ENCODE measurements at places on chromosomes 6 and 20. TPM values are rescaled to one million over a fixed set of nuclear protein-coding genes. Genes with fewer than 3 reads are reported as not detected.

Gene PRL
- not detected for total RNA-seq

Gene OR5V1
- total RNA-seq: not detected

DNA sequence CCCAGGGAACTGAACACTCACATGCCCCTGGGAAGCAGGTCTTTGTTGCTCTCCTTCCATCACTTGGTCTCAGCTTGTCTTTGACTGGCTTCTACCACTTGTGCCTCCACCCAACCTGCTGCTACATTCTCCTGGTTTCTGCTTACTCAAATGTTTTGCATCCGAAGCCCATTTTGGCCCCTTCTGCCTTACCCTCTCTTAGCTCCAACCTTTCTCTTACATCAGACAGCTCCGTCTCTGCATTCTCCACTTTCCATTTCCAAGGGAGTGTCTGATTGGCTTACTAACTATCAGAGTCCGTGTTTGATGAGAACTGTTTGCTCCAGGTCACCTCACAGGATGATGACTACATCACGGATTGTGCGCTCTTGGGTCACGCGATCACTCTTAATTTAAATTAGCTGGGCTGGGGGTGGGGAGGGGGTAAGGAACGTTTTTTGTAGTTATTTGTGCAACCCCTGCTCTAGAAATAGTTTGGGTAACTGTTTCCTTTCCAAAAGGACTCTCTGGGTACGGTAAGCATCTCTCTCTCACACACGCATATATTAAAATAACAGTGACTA, 844 bp upstream of the ABRACL start:
- H3K4me1 ChIP-seq: peaks cover 28% of the 10 kb centered on the region
- peak overlapping the region; percentile 89 for H3K27ac ChIP-seq
- peak overlapping the region; percentile 98 for H3K4me3 ChIP-seq
- H3K36me3 ChIP-seq: no peaks in the 10 kb centered on the region
- no peaks in the 10 kb centered on the region for H3K27me3 ChIP-seq

DNA sequence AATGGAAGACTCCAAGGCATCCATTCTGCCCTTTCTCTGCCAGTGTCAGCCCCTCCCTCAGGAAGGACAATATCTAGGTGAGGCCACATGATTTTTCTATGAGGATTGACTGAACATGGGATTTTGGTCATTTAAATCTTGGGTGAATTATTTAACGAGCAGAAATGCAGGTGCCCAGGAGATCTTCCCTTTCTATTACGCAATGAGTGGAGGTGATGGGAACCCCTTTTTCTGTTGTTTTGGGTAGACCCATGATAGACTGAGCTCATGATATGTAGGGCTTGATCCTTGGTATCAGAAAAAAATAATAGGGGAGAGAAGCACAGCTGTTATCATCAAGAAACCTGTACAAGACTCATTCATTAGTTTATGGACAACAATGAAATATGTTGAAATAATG, 112.6 kb upstream of the SPTLC3 start:
- H3K36me3 ChIP-seq: no peaks in the 10 kb centered on the region
- H3K4me3 ChIP-seq: no peak overlapping the region
- no peaks in the 10 kb centered on the region for H3K27me3 ChIP-seq

DNA sequence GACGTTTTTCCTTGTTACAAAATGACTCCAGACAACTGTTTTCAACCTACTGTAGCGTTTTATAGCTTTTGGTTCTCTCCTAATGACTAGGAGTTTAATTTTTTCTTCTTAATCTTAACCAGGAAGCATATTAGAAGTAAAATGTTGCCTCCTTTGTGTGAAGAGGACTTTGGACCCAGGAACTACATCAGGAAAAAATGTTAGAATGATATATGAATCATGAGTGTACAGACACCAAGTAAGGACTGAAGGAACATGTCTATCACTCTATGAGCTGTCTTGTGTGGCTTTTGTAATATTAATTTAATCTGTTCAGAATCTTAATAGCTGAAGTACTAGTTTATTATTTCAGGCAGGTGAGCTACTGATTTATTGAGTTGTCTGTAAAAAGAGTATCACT, 71.0 kb upstream of the MARCKS start:
- DNase-seq: peak; percentile 83
- H3K27ac ChIP-seq: peak overlapping the region; percentile 73
- no peaks in the 10 kb centered on the region for H3K36me3 ChIP-seq
- no peak overlapping the region for H3K4me3 ChIP-seq
- H3K4me1 ChIP-seq: peaks cover 8% of the 10 kb centered on the region

GRCh38 chr6:117404548-117404947, 21.2 kb downstream of the ROS1 start:
- DNase-seq: no peak
- no peak overlapping the region for H3K27ac ChIP-seq
- no peak overlapping the region for H3K4me3 ChIP-seq
- no peaks in the 10 kb centered on the region for H3K4me1 ChIP-seq
- no peaks in the 10 kb centered on the region for H3K36me3 ChIP-seq
- no peaks in the 10 kb centered on the region for H3K27me3 ChIP-seq

DNA sequence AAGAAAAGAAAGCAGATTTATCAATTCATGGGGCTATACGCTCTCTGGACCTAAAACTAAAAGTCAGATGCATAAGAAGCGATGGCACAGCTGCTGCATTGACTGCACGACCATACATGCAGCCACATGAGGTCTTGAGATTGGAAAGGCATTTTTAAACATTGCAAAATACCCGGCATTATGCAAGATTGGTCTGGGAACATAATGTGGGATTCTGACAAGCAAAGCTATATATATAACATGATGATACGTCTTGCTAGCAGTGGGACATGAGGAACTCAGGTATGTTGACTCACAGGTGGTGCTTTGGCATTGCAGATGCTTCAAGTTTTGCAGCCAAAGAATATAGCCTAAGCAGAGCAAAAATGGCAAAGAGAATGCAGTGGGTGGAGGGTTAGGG, 55.1 kb downstream of the SAMD3 start:
- H3K36me3 ChIP-seq: no peaks in the 10 kb centered on the region
- no peaks in the 10 kb centered on the region for H3K27me3 ChIP-seq

GRCh38 chr6:30093951-30094661, 18.5 kb upstream of the RNF39 start:
- no peaks in the 10 kb centered on the region for H3K36me3 ChIP-seq
- no peak overlapping the region for H3K4me3 ChIP-seq
- no peak for DNase-seq
- H3K4me1 ChIP-seq: no peaks in the 10 kb centered on the region
- no peaks in the 10 kb centered on the region for H3K27me3 ChIP-seq

DNA sequence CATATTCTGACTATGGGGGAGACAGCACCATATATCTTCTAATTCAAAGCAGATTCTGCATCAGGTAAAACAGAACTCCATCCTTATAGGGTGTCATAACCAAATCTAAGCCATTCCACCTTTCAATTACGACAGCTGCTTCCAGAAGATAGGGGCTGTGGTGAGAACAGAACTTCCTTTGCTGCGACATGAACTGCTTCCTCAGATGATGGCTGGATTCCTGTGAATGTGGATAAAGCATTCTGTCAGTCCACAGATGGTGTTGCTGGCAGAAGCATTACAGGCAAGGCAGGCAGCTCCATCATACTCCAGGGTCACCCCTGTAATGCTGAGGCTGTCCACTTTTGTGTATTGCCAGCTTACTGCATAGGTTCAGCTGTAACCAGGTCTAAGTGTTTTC, 172.1 kb upstream of the PROKR2 start:
- H3K27me3 ChIP-seq: no peaks in the 10 kb centered on the region
- H3K4me3 ChIP-seq: no peak overlapping the region
- DNase-seq: no peak
- H3K27ac ChIP-seq: no peak overlapping the region
- no peaks in the 10 kb centered on the region for H3K4me1 ChIP-seq

DNA sequence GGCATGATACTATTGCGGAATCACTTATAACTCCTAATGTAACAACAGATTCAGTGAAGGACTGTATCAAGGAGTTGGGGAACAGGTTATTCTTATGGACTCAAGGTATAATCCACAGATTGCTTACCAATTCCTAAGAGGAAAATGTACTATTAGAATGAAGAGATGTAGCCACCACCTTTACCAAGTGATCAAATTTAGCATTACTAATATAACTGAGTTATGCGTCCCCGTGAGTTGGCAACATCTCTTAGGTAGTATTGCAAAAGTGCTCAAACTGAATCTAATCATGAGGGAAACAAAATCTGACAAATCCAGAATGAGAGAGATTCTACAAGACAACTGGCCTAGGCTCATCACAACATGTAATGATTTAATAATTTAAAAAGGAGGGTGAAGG, 777 bp upstream of the SNRNP48 start:
- H3K36me3 ChIP-seq: peaks cover 21% of the 10 kb centered on the region
- no peak overlapping the region for H3K4me3 ChIP-seq
- DNase-seq: no peak
- H3K27ac ChIP-seq: no peak overlapping the region
- H3K27me3 ChIP-seq: no peaks in the 10 kb centered on the region
- peaks cover 51% of the 10 kb centered on the region for H3K4me1 ChIP-seq

DNA sequence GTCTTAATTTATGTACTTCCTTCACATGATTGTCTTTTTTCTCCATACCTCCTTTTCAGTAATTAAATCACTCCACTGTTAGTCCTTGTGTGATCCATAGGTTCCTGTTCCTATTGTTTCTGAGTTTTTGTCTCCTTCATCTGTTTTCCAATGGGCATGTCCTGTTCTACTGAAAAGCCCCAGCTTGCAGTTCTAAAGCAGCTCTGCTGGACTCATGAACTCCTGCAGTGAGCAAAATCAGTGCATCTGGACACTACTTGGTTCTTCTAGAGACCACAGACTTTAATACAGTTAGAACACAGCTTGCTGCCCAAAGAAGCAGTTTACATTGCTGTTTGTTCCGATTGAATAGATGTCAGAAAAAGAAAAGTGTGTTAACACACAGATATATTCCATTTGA, 593.3 kb upstream of the HS3ST5 start:
- no peak overlapping the region for H3K27ac ChIP-seq
- no peak for DNase-seq
- no peaks in the 10 kb centered on the region for H3K36me3 ChIP-seq
- no peaks in the 10 kb centered on the region for H3K4me1 ChIP-seq

- H3K4me3 ChIP-seq: no peak overlapping the region
- no peaks in the 10 kb centered on the region for H3K27me3 ChIP-seq
- peaks cover 13% of the 10 kb centered on the region for H3K4me1 ChIP-seq
- H3K36me3 ChIP-seq: peaks cover 10% of the 10 kb centered on the region
These were observed 44.0 kb downstream of the BCAS4 start for GRCh38 chr20:50838707-50839385.
